ENCODE measurements at places on chromosomes 1 and 21. TPM values are rescaled to one million over a fixed set of nuclear protein-coding genes. Genes with fewer than 3 reads are reported as not detected.

The CELA3B gene
- not detected for total RNA-seq

The UBXN10 gene
- not detected for total RNA-seq

The APCS gene
- total RNA-seq = not detected

The THBS3 gene
- total RNA-seq = 12.7 TPM

The SH2D1B gene
- 0.71 TPM for total RNA-seq

The ENAH gene
- 71.7 TPM for total RNA-seq

The FNDC10 gene
- total RNA-seq = 1.1 TPM

The PDZK1IP1 gene
- total RNA-seq = 0.81 TPM

The TLR5 gene
- total RNA-seq = 0.49 TPM

The COL16A1 gene
- 2.0 TPM for total RNA-seq

The LCE3E gene
- total RNA-seq = not detected

The RXRG gene
- not detected for total RNA-seq

The KANK4 gene
- 27.2 TPM for total RNA-seq

The JMJD4 gene
- 18.8 TPM for total RNA-seq

The VWA5B1 gene
- not detected for total RNA-seq

The ENO1 gene
- total RNA-seq = 3,081 TPM

The FAM163A gene
- total RNA-seq = not detected

The S100A9 gene
- total RNA-seq = not detected

DNA sequence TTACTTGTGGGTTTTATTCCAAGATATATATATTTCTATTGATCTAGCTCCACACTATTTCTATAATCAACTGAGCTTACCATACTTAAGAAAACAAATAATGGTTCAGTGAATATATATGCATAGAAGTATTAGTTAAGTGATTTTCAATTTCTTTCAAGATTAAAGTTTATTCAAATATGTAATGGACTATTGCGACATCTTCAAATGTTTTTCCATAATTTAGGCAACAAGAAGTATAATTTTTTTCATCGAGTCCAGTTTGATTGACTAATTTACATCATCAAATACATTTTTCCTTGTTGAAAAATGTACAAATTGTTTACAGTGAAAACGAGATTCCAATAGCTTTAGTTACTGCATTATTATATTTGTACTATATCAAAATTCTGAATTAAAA lies 528.6 kb downstream of the PTPRC start:
- DNase-seq = no peak

- no peak for DNase-seq
Observed at GRCh38 chr1:34290831-34291230, 114.1 kb downstream of the C1orf94 start.

DNA sequence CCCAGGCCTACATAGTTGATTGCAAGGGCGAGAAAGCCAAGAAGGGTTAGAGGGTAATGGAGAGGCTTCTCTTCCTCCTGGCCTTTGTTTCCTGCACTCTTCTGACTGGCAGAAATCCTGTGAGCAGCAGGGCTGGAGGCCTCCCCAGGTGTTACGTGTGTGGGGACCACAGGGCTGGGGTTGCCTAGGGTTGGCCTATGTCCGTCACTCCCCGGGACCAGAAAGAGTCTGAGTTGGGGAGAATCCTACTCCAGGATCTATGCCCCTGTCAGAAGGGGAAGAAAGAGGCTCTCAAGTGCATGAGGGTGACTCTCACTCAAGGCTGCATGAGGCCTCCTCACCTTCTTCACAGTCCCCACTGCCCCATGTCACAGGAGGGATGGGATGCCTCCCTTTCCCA lies 38.5 kb downstream of the IGFN1 start:
- DNase-seq = no peak

GRCh38 chr21:45457161-45457831 lies 52.3 kb downstream of the COL18A1 start:
- DNase-seq = no peak

DNA sequence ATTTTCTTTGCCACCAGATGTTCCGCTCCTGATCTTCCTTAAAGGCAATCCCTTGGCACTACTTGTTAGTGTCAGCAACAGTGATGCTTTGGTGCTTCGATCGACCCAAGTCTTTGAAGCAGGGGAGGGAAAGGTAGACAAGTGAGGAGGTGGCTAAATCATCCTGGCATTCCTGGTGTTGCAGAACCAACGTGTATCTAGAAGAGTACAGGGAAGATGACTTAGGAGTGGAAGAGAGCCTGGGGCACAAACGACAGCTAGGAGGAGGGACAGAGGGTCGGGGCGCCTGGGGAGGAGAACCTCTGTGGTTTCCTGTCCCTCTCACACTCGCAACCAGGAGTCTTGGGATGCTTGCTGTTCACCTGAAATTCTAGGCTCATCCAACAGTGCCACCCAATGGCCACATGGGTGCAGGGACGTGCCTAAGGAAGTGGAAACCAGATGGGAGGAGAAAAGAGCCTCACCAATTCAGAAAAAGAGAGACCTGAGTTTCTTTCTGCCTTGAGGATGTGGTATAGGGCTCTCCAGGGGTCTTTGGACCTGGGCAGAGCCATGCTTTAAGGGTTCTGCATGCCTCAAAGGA lies 9.5 kb upstream of the KCNA2 start:
- DNase-seq = peak; percentile 67

GRCh38 chr1:81618376-81618775 lies 182.4 kb upstream of the ADGRL2 start:
- no peak for DNase-seq

GRCh38 chr1:209772126-209772525 lies 12.2 kb downstream of the C1orf74 start:
- DNase-seq = no peak

DNA sequence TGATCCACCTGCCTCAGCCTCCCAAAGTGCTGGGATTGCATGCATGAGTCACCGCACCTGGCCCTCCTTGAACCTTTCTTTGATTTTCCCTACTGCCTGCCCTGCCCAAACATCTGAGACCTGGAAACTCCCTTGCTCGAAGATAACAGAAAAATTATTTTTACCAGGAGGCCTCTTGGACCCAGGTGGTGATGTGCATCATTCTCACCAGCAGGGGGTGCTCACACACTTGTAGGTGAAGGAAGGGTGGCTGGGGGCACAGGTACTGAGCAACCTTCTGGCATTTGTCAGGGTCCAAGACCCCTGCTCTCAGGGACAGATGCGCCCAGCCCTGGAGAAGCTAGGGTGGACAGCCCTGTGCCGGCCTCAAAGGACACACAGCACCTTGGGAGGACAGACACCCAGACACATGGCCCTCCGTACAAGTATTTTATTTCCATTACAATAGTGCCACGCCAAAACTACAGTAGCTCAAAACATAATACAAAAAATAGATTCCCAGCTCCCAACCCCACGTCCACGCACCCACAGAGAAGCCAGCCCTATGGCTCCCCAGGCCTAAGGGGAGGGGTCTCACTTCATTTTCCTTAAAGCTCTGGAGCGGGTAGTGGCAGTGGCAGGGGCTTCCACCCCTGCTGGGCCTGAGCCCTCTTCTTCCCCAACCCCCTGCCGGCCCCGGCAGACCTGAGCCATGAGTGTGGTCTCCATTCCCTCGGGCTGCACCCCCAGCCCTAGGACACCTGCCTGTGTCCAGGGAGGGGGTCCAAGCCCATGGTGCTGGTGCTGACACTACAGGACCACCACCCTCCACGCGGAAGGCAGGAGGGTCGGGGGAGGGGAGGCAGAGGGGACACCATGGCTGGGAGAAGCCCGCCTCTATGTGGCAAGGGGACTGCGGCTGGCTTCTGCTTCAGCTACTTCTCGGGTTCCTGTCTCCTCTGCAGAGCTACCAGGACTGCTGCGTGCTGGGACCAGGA lies 40.4 kb upstream of the EIF4G3 start:
- peak; percentile 48 for DNase-seq

DNA sequence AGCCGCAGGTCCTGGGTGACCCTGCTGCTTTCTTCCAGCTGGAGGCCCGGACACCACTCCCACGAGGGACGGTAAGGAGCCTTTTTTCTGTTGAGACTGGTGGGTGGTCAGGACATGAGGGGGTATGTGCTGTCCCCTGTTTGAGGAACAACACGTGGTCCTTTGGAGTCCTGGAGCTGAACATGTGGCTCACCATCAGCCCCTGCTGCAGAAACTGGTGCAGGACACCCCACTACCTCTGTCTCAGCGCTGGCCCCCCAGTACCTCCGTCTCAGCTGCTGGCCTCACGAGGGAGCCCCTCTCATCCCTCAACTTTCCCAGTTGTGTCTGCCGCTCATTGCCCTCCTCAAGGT lies 34.7 kb downstream of the SLC19A1 start:
- no peak for DNase-seq

GRCh38 chr1:226495716-226496115 lies 52.8 kb upstream of the STUM start:
- DNase-seq = no peak

- DNase-seq = no peak
Observed at GRCh38 chr1:230139741-230140140, 72.7 kb downstream of the GALNT2 start.

DNA sequence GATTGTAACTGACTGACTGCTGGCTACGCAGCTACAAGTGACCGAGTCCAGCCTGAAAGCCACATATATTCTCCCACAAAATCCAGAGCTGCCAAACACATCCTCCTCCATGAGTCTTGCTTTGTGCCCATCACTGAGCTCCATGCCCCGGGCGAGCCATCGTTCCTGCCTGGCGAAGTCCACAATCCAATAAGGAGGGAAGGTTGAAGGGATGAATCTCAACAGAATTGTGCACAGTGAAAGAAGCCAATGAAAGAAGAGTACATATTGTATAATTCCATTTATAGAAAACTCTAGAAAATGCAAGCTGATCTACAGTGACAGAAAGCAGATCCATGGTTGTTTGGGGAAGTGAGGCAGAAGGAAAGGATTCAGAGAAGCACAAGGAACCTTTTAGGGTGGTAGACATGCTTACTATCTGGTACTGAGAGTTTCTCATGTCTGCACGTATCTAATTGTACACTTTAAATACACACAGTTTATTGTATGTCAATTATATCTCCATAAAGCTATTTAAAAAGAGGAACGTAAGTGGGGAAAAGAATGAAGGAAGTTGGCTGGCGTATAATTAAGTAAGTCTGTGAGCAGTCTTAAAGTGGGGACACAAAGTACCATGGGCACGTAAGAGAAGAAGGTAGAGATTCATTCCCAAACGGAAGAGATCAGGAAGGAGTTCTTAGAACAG lies 115.9 kb upstream of the JUN start:
- DNase-seq = no peak

- DNase-seq = no peak
Observed at GRCh38 chr1:8533907-8534306, 216.0 kb downstream of the SLC45A1 start.

- DNase-seq = no peak
Observed at GRCh38 chr1:236952246-236953003, 51.8 kb downstream of the MT1HL1 start.

DNA sequence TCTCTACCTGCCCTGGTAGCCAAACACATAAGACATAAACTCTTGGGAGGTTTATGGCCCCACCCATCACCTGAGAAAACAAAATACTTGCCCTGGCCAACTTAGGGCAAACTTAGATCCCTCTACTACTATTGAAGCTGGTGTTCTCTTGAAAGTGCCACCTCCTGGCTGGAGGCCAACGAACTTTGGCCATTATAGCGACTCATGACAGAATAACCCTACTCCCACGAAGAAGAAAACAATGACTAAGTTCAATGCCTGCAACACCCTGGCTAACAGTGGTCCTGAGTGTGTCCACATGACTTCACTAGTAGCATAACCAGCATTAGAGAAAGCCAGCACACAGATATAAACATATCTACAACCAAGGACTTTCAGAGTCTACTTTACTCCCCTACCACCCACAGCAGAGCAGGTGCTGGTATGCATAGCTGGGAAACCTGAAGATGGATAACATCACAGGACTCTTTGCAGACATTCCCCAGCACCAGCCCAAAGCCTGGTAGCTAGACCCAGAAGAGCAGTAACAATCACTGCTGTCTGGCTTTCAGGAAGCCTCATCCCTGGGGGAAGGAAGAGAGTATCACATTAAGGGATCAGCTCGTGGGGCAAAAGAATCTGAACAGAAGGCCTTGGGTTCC lies 81.0 kb downstream of the SLC30A10 start:
- no peak for DNase-seq

- no peak for DNase-seq
Observed at GRCh38 chr1:228097333-228098081, 5.6 kb downstream of the C1orf35 start.

- no peak for DNase-seq
Observed at GRCh38 chr1:55768327-55768952, 553.3 kb upstream of the USP24 start.

GRCh38 chr1:108831225-108831624 lies 25.7 kb downstream of the AKNAD1 start:
- peak; percentile 79 for DNase-seq

DNA sequence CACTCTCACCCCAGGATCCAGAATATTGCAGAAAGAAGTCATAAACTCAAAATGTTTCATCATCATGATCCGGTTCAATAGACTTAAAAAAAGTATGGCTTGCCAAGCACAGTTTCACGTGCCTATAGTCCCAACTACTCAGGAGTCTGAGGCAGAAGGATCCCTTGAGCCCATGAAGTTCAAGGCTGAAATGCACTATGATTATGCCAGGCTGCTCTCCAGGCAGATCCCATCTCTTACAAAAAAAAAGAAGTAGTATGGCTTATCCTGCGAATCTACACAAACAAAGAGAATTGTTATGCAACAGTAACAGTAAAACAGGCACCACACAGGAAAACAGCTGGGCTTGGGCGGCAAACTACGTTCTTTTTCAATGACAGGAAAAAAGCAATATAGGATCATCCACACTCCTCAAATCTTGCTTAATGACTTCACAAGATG lies 76.2 kb downstream of the EIF4G3 start:
- DNase-seq = no peak

GRCh38 chr1:206066479-206067171 lies 13.7 kb downstream of the RHEX start:
- DNase-seq = no peak

- no peak for DNase-seq
Observed at GRCh38 chr1:85587841-85588240, 7.3 kb downstream of the CCN1 start.

DNA sequence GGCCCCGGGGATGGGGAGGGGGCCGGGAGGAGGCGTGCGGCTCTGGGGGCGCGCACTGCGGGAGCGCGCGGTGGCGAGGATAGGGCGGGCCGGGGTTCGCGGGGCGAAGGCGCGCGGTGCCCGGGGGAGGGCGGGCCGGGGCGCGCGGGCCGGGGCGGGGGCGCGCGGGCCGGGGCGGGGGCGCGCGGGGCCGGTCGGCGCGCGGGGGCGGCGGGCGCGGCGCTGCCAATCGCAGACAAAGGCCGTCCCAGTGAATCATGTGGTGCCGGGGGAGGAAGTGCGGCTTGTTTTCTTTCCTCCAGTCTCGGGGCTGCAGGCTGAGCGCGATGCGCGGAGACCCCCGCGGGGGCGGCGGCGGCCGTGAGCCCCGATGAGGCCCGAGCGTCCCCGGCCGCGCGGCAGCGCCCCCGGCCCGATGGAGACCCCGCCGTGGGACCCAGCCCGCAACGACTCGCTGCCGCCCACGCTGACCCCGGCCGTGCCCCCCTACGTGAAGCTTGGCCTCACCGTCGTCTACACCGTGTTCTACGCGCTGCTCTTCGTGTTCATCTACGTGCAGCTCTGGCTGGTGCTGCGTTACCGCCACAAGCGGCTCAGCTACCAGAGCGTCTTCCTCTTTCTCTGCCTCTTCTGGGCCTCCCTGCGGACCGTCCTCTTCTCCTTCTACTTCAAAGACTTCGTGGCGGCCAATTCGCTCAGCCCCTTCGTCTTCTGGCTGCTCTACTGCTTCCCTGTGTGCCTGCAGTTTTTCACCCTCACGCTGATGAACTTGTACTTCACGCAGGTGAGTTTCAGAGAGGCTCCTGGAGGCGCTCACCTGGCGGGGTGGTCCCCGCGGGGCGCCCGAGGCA lies at the start of gene GPR137B:
Gene GPR137B, plus strand, starts transcription at position 287 of the 851 bp plus-strand sequence. Its CDS starts 84 bp downstream, at position 371.
- peak; percentile 51 for DNase-seq

GRCh38 chr1:4021974-4022268 lies 121.8 kb upstream of the C1orf174 start:
- no peak for DNase-seq

- DNase-seq = no peak
Observed at GRCh38 chr1:229657993-229658755, 32.1 kb downstream of the URB2 start.

All from M059J (cell line).